ENCODE measurements at places on chromosomes 16 and 17.
A peak's percentile ranks its signal among the peaks of the same experiment; 100 is the strongest.

GRCh38 chr16:5928476-5929065, 831.0 kb upstream of the EEF2KMT start:
- DNase-seq, result no peak

- DNase-seq, result peak; percentile 97
Measured at GRCh38 chr17:18246880-18247612, 11.5 kb downstream of the FLII start.

DNA sequence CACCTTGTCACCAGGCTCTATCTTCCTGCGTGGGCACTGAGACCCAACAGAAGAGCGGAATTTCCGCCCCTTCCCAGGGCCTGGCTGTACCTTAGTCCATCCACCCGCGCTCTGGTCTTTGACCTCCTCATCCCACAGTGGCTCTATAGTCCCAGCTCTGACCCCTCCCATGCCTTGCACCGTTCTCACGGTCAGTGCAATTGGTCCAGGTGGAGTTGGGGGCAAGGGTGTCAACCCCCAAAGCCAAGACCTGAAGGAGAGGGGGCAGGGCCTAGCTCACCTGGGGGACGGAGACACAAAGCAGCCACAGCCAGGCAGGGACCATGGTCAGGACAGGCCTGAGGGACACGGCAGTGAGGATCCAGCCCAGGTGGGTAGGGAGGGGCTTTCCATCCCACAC, 944 bp downstream of the CDH16 start:
- no peak for DNase-seq

DNA sequence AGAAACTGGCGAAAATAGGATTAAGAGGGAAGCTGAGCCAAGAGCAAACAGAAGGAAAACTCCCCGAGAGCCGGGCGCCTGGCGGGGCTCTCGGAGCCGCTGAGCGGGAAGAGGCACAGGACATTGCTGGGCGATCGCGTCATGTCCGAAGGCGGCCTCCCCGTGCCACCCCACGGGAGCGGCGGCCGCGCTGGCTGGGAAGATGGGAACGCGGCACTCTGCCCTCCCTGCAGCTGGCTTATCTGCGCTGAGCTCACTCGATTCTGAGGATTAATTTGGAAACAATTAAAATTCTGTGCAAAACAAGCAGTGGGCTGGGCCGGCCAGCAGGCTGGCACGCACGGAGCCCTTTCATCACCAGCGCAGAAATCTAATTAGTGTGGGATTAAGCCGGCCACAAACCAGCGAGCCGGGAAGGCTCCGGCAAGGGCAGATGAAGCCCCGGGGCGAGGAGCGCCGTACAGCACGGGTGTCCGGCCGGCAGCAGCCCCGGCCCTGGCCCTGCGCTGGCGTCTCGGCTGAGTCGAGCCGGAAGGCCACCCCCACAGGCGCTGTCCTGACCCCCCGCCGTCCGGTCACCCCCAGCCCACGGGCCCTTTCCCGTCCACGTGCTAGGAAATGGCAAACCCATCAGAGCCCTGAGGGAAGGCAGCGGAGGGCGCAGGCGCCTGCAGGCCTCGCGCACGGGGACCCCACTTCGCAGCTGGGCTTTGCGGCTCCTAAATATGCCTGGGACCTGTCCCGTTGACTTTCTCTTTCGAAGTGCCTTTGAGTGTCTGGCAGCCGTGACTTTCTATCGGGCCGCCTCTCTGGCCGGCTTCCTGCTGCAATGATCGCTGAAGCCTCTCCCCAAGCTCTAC, 37.9 kb downstream of the SOX8 start:
- DNase-seq, result peak; percentile 45

- no peak for DNase-seq
Measured at GRCh38 chr16:9977333-9977897, 204.8 kb downstream of the GRIN2A start.

GRCh38 chr16:25633549-25633948, 58.2 kb upstream of the HS3ST4 start:
- peak; percentile 6 for DNase-seq
